ENCODE measurements at places on chromosomes 11 and 22. TPM values are rescaled to one million over a fixed set of nuclear protein-coding genes. Genes with fewer than 3 reads are reported as not detected.

The MMP13 gene
- polyA plus RNA-seq: 0.07 TPM

The C22orf42 gene
- 0.21 TPM for polyA plus RNA-seq

The RAG2 gene
- polyA plus RNA-seq: 0.19 TPM

The DBX1 gene
- polyA plus RNA-seq: not detected

The TSGA10IP gene
- polyA plus RNA-seq: not detected

DNA sequence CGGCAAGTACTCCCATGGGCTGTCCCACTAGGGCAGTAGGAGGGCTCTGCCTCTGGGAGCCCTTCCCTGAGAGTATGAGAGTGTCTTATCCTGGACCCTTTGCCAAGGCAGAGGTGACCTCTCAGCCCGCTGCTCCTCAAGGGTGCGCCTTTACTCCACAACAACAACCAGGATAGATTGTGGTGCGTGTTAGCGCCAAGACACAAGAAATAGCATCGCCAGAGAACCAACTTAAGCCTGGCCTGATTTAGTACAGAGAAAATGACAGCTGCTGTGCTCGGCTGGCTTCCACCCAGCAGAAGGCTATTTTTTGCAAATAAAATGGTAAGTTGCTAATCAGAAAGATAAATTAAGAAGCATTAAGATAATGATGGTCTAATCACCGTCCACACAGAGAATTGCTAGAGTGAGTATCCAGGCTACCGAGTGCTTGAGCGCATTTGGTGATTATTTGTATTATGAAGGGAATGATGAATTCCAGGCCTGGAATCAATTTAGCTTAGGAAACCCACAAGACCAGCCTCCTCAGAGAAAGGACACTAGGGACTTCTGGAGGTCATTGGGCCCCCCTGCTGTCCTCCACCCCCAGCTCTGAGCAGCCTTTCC is 119.8 kb downstream of the PKNOX2 start:
- no peaks in the 10 kb centered on the region for H3K36me3 ChIP-seq
- peaks cover 3% of the 10 kb centered on the region for H3K4me1 ChIP-seq
- DNase-seq: no peak
- no peak overlapping the region for H3K27ac ChIP-seq
- no peaks in the 10 kb centered on the region for H3K27me3 ChIP-seq
- no peak overlapping the region for H3K4me3 ChIP-seq

DNA sequence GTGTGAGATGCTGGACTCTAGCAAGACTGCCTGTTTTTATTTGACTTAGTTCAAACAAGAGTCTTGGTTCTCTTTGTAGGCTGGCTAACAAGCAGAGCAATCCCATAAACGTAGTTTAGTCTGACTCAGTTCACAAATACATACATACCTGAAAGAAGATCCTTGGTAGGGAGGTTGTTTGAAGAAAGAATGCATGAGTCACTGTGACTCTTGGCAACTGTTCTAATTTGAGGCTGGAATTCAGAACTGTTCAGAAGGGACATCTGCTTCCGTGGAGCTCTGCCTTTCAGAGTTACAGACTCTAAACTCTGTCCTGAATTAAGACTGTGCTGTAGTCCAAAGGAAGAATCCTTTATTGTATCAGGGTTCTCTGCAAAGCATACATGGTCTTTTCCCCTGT is 32.2 kb downstream of the C2CD3 start:
- H3K36me3 ChIP-seq: peaks cover 5% of the 10 kb centered on the region
- H3K4me3 ChIP-seq: no peak overlapping the region
- H3K27ac ChIP-seq: peak overlapping the region; percentile 39
- DNase-seq: peak; percentile 22
- H3K4me1 ChIP-seq: peaks cover 12% of the 10 kb centered on the region

DNA sequence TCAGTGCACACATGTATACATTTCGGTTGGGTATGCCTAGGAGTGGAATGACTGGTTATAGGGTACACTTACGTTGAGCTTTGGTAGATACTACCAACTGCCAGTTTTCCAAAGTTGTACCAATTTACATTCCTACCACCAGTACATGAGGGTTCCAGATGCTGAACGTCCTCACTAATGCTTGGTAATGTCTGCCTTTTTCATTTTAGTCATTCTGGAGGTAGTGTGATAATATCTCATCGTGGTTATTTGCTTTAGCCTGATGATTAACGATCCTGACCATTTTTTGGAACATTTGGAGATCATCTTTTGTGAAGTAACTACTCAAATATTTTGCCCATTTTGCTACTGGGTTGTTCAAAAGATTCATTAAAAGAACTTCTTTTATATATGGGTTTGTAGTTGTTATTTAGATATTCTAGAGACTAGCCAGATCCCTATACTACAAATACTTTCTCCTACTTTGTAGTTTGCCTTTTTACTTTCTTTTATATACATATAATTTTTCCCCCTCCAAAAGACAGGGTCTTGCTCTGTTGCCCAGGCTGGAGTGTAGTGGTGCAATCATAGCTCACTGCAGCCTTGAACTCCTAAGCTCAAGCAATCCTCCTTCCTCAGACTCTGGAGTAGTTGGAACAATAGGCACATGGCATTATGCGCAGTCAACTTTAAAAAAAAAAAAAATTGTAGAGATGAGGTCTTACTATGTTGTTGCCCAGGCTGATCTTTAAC is 62.1 kb downstream of the RBFOX2 start:
- H3K36me3 ChIP-seq: no peaks in the 10 kb centered on the region
- no peak for DNase-seq
- H3K4me1 ChIP-seq: no peaks in the 10 kb centered on the region
- no peaks in the 10 kb centered on the region for H3K27me3 ChIP-seq
- no peak overlapping the region for H3K4me3 ChIP-seq

- no peak overlapping the region for H3K27ac ChIP-seq
- H3K36me3 ChIP-seq: no peaks in the 10 kb centered on the region
- H3K4me1 ChIP-seq: no peaks in the 10 kb centered on the region
- H3K4me3 ChIP-seq: no peak overlapping the region
These were observed 106.8 kb downstream of the DCDC1 start for GRCh38 chr11:31262761-31263160.

DNA sequence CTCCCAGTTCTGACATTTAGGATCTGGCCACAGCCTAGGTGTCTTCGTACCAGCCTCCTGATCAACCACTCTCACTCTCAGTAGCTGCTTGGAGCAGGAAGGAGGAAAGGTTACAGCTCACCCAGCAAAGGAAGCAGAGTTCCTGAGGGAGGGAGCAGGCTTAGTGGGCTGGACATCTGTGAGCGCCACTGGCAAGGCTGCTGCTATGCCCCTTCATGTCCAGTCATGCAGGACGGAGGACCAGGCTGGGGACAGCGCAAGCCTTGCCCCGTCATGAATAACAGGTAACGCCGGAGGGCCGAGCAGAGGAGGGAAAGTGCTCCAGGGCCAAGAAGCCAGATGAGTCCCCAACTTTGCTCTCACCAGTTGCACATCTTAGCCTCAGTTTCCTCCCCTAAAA is 25.8 kb downstream of the TPST2 start:
- no peak overlapping the region for H3K27ac ChIP-seq
- no peaks in the 10 kb centered on the region for H3K27me3 ChIP-seq
- H3K36me3 ChIP-seq: peaks cover 4% of the 10 kb centered on the region
- DNase-seq: no peak
- no peak overlapping the region for H3K4me3 ChIP-seq

DNA sequence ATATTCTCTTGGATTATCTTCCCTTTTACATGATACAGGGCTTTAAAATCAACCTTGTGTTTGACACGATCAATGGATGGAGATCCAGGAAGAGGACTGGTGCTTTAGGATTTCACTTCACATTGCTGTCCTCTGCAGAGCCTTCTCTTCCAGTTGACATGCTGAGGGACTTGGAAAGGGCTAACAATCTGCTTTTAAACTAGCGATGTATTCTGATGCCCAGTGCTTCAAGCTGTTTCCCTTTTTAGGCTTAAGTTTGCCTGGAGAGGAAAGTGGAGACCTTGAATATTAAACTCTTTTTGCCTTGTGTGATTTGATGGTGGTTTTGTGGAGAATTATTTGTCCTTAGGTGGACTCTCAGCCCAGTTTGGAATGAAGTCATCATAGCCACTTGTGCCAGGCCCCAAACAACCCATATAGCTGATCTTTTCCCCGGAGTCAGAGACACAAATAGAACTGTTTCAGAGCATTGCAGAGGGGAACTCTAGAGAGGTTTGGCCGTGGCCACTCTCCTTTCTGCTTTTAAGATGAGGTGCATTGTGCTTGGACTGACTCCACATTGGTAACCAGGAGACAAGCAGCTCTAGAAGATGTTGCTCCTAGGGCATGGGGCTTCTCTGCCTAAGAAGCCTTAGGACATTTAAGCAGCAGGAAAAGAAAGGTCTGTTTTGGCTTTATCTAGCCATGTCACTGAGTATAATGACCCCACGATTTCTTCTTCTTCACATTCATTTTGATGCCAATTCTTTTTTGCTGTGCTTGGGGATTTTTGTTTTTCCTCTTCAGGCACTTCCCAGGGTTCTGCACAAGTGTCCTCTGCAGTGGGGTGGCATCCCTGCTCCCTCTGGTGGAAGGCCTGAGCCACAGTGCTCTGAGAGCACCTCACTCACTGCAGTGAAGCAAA is 152.8 kb downstream of the NCAM1 start:
- no peaks in the 10 kb centered on the region for H3K4me1 ChIP-seq
- no peaks in the 10 kb centered on the region for H3K27me3 ChIP-seq
- peak; percentile 25 for DNase-seq
- H3K27ac ChIP-seq: no peak overlapping the region

DNA sequence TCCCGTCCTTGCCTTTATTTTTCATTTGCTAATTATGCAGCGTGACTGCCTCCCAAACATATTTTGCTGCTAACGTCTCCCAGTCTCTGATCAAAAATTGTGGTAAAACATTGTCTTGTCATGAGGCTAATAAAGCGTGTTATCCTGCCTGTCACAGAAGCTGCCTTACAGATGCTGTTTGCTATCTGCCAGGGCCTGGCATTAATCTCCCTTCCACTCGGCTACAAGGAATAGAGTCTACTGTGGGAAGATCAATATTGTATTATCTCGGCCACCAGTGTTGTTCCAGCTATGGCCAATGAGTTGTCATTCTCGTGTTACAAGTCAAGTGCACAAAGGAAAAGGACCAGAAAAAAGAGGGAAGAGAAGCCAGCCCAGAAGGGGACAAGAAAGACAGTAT is 100.3 kb downstream of the SEZ6L start:
- DNase-seq: no peak
- H3K4me3 ChIP-seq: no peak overlapping the region
- no peaks in the 10 kb centered on the region for H3K36me3 ChIP-seq
- H3K27me3 ChIP-seq: no peaks in the 10 kb centered on the region

DNA sequence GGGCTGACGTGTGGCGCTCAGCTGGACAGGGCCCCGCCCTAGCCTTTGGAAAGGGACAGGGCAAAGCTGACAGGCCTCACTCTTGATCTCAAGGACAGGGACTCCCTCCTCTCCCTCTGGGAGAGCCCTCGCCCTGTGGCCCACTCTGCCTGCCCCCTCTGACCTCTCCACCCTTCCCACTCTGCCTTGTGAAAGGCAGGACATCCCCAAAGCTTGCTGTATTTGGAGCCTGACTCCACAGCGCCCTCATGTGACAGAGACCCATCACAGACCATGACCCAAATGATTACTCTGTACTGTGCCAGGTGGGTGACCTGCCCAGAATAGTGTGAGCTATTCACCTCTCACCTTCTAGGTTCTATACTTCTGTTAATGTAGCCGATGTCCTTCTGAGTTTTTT is 18.8 kb downstream of the P2RY2 start:
- H3K4me1 ChIP-seq: no peaks in the 10 kb centered on the region
- H3K27ac ChIP-seq: no peak overlapping the region
- no peaks in the 10 kb centered on the region for H3K27me3 ChIP-seq
- no peak for DNase-seq

GRCh38 chr22:19886605-19887255 is 32.1 kb upstream of the GNB1L start:
- H3K4me1 ChIP-seq: peaks cover 12% of the 10 kb centered on the region
- peaks cover 18% of the 10 kb centered on the region for H3K36me3 ChIP-seq
- no peak overlapping the region for H3K4me3 ChIP-seq
- H3K27me3 ChIP-seq: no peaks in the 10 kb centered on the region
- H3K27ac ChIP-seq: no peak overlapping the region

Data from large intestine (tissue), 12 donors.